Stimulated activated CD8-positive, alpha-beta memory T cell treated with anti-CD3 and anti-CD28 coated beads, Interleukin-2, amount 100 ng/mL, for 48 hours (primary cell): ENCODE measurements at places on chromosomes 3 and 15.

DNA sequence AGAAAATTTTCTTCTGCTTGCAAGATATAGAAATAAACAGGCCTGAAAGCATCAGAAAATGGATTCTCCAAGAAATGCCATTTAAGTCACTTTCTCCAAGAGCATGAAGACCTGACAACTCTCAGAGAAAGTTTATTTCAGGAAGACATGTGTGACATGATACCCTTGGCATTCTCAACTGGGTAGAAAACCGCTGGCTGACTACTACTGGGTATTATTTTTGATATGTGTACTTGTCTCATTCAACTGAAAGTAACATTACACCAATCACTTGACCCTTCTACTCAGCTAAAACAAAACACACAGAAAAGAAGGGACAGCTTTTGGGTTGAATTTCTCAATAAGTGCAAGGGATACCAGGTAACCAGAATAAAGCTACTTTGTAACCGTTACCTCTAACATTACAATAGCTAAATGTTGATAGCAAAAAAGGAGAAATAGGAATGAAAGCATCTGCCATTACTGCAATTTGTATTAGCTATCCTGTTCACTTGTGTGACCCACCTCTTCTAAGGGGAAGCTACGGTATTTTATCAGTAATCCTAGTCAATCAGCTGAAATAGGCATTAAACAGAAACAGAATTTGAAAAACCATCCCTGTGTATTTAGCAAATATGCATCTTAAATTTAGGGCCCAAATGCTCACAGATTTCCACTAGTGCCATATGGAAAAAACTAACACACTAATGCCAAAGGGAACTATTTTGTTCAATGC is 7.3 kb downstream of the TRA2B start:
- no peak for DNase-seq

- no peak for DNase-seq
These were observed 590.2 kb upstream of the TBL1XR1 start for GRCh38 chr3:177787279-177788041.

- DNase-seq: no peak
These were observed 779.1 kb downstream of the CADM2 start for GRCh38 chr3:85737846-85738245.

GRCh38 chr3:101994386-101994785 is 145.1 kb downstream of the NFKBIZ start:
- DNase-seq: no peak

- DNase-seq: no peak
These were observed 209.7 kb downstream of the NR1D2 start for GRCh38 chr3:24154781-24155180.

DNA sequence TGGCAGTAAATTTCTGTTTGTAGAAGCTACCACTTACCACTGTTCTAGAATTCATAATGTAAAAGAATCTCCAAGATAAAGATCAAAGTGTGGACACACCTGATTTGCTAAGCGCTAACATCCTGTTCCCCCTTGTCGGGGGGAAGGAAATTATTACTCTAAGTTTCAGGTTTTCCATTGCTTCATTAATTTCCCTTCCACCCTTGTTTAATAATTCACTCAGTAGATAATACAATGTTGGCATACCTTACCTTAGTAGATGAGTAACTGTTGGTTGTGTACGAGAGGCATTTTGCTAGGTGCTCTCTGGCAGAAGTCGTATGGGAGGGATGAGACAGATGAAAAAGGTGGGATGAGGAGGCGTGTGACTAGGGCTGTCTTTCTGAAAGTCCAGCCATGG is 641.2 kb upstream of the ARRDC4 start:
- DNase-seq: no peak

- no peak for DNase-seq
These were observed 153.8 kb downstream of the MTHFS start for GRCh38 chr15:79743032-79743431.

- no peak for DNase-seq
These were observed 132.6 kb upstream of the MEF2A start for GRCh38 chr15:99433026-99433756.

GRCh38 chr3:171809611-171809860 is 747 bp downstream of the PLD1 start:
- no peak for DNase-seq

- DNase-seq: no peak
These were observed 316.0 kb upstream of the CBLB start for GRCh38 chr3:106184540-106185457.

DNA sequence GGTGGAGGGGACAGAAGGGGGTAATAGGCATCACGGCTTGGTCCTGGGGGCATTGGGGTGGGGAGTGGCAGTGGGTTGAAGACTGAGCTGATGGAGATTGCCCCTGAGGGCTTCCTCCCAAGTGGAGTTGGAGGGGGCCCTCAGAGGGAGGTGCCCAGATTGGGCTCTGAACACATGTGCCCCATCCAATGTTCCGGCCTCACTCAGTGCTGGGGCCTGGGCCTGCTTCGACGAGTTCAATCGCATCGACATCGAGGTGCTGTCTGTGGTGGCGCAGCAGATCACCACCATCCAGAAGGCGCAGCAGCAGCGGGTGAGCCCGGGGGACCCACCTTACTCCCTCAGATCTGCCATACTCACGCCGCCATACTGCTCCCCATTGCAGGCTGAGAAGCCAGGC is 45.3 kb downstream of the DNAH1 start:
- no peak for DNase-seq

DNA sequence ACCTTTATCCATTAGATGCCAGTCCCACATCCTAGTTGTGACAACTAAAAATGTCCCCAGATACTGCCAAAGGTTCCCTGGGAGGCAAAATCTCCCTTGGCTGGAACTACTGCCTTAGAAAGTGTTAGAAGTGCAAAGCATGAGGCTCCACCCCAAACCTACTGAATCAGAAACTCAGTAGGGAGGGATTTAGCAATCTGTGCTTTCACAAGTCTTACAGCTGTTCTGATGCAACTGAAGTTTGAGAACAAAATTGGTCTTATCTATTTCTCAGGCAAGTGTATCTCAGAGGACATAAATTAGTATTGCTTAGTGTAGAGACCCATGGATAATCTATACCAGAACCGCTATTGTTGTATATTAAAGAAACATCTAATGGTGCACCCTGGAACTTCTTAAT is 70.2 kb downstream of the CLDN1 start:
- DNase-seq: no peak

DNA sequence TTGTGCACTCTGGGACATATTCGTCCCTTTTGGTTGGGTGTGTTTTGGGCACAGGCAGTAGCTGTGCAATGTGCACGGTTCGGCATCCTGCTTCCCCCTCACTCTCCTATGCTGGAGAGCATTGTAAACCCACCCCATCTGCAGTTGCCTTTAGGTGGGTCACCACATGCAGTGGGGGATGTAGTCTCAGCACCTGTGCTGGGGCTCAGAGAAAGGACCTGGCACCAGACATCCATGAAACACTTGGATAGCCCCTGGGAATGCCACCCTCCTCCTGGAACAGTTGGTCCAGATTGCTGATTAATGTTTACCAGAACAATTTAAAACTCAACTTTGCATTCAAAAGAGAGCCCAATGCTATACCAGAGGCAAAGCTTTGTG is 123.9 kb upstream of the MEF2A start:
- no peak for DNase-seq

DNA sequence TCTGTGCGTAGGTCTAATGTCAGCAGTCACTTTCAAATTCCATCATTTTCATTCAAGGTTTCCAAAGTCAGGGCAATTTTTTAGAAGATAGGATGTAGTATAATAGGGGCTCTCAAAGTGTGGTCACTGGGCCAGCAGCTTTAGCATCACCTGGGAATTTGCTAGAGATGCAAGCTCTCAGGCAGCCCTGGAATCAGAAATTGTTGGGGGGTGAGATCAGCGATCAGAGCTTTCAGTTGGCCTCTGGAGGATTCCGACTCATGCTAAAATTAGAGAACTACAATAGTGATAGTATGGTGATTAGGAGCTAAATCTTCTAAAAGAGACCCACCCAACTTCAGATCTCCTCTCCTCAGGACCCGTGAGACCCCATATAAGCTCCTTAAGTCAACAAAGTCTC is 2.4 kb upstream of the FRMD4B start:
- DNase-seq: no peak

- DNase-seq: no peak
These were observed 32.4 kb downstream of the TJP1 start for GRCh38 chr15:29789871-29790270.

- DNase-seq: no peak
These were observed 44.6 kb downstream of the THBS1 start for GRCh38 chr15:39625451-39625850.

DNA sequence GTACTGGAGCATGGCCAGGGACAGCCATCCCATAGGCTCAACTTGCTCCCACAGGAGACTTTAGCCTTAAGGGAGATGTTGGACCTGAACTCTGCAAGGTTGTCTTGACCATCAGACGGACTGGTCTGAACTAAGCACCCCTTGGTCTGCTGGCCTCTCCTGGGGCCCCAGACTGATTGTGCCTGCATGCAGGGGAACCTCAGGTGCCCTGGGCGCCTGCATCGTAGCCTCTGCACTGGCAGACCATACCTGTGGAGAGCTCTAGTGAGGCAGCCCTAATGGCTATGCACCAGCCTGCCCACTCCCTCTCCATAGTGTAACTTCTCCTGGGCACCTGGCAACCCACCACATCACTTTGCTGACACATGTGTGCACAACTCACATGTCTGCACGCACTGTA is 395.6 kb downstream of the ZPLD1 start:
- no peak for DNase-seq

GRCh38 chr3:146966124-146966523 is 361.0 kb upstream of the PLSCR5 start:
- no peak for DNase-seq

- no peak for DNase-seq
These were observed at the start of gene PARP15 for GRCh38 chr3:122577409-122578031. PARP15 (plus strand) TSS chr3:122577650; CDS start chr3:122577668, 18 bp downstream.

GRCh38 chr15:30962659-30963058 is 28.8 kb downstream of the MTMR10 start:
- no peak for DNase-seq

DNA sequence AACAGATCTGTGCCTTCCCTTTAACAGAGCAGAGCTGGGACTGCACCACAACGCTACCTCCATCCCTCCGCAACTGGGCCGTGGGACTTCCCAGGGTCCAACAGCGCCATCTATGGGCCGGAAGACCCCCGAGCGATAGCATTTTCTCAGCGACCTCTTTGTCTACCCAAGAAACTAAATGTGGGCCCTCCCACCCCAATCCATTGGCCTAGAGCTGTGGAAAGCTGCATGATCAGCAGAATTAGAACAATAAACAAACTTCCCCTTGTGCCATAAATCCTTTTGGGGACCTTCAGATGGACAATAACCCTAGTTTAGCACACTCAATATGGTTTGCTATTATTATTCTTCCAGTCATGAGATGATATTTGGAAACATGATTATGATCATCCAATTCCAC is 74.8 kb upstream of the NTRK3 start:
- DNase-seq: peak; percentile 32

GRCh38 chr15:88717382-88718031 is 78.7 kb downstream of the ISG20 start:
- DNase-seq: no peak

- no peak for DNase-seq
These were observed 5.8 kb downstream of the TLE3 start for GRCh38 chr15:70091726-70092463.

- no peak for DNase-seq
These were observed 34.8 kb downstream of the SUMF1 start for GRCh38 chr3:4432259-4432658.

DNA sequence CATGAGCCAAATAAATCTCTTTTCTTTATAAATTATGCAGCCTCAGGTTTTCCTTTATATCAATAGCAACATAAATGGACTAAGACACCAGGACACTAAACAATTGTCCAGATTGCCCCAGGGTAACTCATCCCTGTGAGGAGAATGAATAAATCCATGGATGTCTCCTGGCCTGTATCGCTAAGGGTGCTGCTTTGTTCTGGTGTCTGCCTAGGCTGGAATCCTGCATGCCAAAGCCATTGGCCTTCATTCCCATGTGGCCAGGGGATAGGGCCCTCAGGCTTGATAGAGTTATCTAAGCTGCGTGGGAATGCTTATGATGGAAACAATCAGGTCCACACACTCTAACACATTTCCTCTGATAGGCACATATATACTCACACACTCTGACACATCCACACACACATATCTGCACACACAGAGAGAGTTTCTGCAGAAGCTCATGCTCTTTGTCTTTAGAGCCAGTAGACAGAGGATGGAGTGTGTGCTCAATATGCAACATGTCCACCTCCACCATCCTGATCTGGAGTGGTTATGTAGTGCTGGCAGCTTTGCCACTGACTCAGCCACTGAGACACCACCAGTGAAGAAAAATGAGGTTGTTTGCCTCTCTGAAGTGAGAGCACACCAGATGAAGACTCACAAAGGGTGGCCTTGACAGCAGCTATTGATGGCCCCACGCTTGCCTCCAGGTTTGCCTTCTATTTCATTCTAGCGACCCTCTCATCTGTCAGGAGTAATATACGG is 24.0 kb upstream of the DGKG start:
- no peak for DNase-seq

GRCh38 chr3:154427685-154428285 is 2.2 kb downstream of the GPR149 start:
- no peak for DNase-seq

- no peak for DNase-seq
These were observed 628.4 kb upstream of the TGFBR2 start for GRCh38 chr3:29978036-29978435.

DNA sequence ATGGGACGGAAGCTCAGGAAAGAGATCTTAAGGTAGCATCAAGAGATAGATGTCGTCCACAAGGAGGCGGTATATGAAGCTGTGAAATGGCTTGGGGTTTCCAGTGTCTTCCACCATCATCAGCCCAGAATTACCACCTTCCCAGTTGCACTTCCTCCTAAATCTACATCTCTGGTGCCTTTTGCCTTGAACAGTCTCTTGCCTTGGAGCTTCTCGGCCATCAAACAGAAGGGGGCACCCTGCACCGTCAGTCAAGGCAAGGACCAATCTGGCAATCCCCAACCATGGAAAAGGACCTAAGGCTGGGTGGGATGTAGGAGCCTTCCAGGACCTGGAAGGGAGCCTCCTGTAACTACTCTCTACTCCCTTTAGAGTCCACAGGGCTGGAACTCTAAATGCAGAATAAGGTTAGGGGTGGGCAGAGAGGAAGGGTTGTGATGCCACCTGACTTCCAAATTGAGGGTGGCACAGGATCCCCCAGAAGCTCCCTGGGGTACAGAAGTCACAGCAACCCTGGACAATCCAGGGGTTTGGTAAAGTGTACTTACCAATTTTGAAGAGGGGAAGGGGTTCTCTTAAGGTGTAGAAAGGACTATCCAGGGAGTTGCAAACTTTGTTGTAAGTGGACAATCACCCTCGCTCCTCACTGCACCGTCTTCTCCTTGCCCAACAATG is 1.0 kb upstream of the RYR3 start:
- no peak for DNase-seq

DNA sequence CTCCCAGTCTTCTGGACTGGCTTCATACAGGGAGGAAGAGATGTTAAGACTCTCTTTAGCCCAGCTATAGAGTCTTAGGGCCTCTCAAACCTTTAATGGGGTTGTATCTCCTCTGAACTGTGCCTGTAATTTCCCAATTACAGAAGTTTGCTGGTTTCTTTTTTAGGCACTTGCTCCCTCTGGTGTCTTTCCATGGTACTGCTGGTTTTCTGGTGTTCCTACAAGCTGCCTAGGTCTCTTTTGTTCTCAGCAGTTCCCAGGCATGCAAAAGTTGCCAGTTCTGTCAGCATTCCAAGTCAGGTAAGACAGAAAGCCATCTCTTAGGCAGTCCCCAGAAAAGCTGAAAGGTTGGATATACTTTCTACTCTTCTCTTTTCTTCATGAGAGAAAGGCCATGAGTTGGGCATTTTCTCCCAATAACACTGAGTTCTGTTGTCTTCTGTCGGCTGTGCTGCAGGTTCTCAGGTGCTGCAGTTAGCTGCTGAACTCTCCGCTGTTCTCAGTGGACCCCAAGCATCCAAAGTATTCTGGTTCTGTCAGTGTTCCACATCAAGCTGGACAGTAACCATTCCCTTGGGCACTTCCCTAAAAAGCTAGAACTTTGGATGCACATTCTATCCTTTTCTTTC is 54.4 kb upstream of the EHHADH start:
- no peak for DNase-seq
